ENCODE measurements at places on chromosomes 3 and 15.

GRCh38 chr15:96893159-96893906, 562.8 kb downstream of the NR2F2 start:
- DNase-seq = no peak

- no peak for DNase-seq
These were observed 207.1 kb downstream of the TBC1D2B start for GRCh38 chr15:77870195-77871065.

- no peak for DNase-seq
These were observed 15.2 kb upstream of the MME start for GRCh38 chr3:155064920-155065319.

- DNase-seq = no peak
These were observed 4.8 kb upstream of the CSK start for GRCh38 chr15:74776821-74777768.

DNA sequence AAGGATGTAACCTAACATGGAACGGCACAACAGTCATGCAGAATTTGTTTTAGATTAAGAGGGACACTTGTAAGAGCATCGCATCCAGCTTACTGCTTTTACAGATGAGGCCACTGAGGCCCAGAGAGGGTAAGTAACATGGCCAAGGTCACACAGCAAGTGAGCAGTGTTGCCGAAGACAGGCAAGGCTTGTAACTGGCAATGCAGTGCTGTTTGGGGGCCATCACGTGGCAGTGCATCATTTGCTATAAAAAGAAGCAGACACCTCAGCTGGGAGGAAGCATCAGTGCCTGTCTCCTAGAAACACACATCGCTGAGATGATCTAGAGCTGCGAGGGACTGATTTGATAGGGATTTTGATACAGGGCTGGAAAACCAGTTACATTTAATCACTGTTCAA, 108.2 kb upstream of the PROK2 start:
- DNase-seq = no peak
